ENCODE measurements at places on chromosomes 1 and 21. TPM values are rescaled to one million over a fixed set of nuclear protein-coding genes. Genes with fewer than 3 reads are reported as not detected.
A peak's percentile ranks its signal among the peaks of the same experiment; 100 is the strongest.

DNA sequence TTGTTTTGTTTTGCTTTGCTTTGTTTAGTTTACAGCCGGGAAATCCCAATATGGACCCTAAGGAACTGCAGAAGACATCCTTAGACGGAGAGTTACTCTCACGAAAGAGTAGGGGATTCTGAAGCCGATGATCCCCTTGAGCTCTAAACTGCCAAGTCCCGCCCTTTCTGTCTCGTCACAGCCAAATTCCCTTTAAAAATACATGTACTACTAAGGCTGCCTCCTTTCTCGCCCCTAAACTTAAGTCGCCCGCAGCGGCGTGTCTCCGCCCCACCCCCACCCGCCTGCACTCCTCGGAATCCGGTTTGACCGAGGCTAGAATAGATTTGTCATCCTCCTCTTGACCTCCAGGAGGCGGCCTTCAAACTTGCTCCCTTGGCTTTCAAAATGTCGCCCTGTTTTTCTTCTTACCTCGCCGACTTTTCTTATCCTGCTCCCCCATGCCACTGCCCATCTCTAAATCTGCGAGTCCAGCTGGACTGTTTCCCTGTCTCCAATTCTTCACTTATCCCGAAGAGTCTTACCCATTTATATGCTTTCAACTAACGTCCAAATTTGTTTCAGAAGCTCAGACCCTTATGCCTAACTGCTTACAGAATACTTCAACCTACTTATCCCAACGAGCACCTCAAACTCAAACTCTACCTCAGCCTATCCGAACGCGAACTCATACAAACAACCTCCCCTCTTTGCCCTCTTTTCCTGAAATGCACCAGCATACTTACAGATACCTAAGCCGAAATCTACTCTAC, 10.9 kb upstream of the BOLA1 start:
- H3K27ac ChIP-seq = peak overlapping the region; percentile 99
- H3K4me1 ChIP-seq = peaks cover 15% of the 10 kb centered on the region
- H3K4me3 ChIP-seq = peak overlapping the region; percentile 91

- no peaks in the 10 kb centered on the region for H3K27me3 ChIP-seq
- H3K27ac ChIP-seq = no peak overlapping the region
- H3K36me3 ChIP-seq = no peaks in the 10 kb centered on the region
- DNase-seq = no peak
Measured at GRCh38 chr1:24427545-24427862, 11.9 kb downstream of the NIPAL3 start.

The KCNA3 gene
- not detected for total RNA-seq

GRCh38 chr1:153344718-153345025, 4.0 kb downstream of the PGLYRP4 start:
- H3K4me3 ChIP-seq = no peak overlapping the region
- H3K27ac ChIP-seq = no peak overlapping the region
- H3K4me1 ChIP-seq = peaks cover 3% of the 10 kb centered on the region

DNA sequence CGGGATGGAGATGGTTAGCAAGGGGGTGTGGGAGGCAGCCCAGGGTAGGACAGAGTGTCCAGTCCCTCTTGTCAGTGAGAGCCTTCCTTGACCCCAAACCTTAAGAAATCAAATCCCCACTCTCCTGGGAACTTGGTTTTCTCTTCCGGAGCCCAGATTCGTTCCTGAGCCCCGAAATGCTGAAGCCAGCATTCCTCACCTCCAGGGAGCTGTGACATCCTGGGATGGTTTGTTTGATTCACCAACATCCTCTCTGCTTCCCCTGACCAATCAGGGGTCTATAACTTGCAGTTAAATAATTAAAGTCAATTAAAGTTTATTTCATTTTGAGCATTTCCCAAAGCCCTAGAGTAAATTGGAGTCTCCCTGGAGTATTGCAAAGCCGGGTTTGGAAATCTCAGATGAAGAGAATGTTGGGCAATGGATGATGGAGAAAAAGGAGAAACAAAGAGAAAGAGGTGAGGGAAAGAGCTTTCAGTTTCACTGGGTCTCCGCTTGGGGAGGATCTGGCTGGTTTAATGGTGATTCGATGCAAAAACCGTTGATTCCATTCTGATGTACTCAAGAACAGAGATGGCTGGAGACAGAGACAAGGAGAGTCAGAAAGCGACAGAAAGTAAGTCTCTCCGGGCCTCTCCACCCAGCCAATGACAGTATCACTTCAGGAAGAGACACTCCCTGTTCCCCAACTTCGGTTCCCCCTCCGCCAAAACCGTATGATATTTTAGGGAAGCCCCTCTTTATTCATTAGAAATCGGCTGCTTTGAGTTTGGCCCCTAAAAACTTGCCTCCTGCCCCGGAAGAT, 12.8 kb upstream of the ALX3 start:
- no peak for DNase-seq
- no peak overlapping the region for H3K27ac ChIP-seq
- H3K4me1 ChIP-seq = no peaks in the 10 kb centered on the region
- no peaks in the 10 kb centered on the region for H3K36me3 ChIP-seq
- H3K27me3 ChIP-seq = peaks cover 9% of the 10 kb centered on the region

All from Panc1 (cell line).